GF-D8 (cell line): ENCODE measurements at places on chromosomes 12 and 14.

DNA sequence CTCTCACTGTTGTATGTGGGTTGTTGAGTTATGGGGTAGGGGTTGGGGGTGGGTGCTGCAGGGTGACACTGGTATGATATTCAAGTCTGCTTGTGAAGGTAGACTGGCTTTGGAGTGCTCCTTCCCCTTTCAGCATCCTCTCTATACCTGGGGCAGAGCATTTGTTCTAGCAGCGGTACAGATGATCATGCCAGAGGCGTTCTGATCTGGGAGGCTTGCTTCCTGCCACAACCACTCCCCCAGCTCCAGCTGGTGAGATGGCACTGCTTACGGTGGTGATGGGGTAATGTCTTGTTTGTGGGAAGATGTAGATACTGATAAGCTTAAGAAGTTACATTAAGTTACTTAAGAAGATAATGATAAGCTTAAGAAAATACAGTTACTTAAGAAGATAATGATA is 131.8 kb downstream of the ERC1 start:
- DNase-seq: peak; percentile 91

DNA sequence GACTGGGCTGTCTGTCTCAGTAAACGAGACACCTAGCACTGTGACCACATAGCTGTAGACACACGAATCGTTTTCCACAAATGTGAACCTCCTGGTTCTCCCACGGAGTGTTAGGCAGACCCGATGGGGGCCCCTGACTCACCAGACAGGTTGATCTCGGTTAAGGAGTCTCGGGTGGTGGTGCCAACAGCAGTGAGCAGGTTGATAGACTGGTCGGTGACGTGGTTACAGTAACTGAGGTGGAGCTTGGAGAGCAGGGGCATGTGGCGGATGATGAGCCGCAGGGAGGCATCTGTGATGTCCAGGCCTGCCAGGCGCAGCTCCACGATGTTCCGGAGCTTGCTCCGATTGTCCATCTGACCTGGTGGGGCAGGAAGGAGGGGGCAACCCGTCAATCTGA is 39.8 kb downstream of the RNF34 start:
- no peak for DNase-seq

GRCh38 chr14:50353126-50353525 is 41.0 kb downstream of the DMAC2L start:
- no peak for DNase-seq

GRCh38 chr12:63904653-63905052 is 60.2 kb downstream of the SRGAP1 start:
- no peak for DNase-seq

- no peak for DNase-seq
Measured at GRCh38 chr12:81389550-81390099, 311.7 kb downstream of the ACSS3 start.

- no peak for DNase-seq
Measured at GRCh38 chr14:81219759-81220579, 790 bp downstream of the GTF2A1 start.

- no peak for DNase-seq
Measured at GRCh38 chr14:61953602-61954001, 191.4 kb downstream of the SNAPC1 start.

DNA sequence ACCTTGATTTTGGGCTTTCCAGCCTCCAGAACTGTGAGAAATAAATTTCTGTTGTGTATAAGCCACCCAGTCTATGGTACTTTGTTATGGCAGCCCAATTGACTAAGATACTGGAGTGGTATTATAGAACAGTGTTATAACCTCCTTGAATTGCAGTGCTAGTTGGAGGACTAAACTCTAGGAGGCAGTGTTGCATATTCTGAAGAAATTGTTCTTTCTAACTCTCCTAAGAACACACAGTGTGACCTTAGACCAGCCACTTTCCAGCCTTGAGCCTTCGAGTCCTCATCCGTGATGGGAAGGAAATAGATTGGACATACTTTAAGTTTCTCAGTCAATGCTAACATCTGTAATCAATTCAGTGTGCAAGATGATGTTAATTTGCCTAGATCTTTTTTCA is 22.4 kb upstream of the LRRC10 start:
- DNase-seq: no peak

DNA sequence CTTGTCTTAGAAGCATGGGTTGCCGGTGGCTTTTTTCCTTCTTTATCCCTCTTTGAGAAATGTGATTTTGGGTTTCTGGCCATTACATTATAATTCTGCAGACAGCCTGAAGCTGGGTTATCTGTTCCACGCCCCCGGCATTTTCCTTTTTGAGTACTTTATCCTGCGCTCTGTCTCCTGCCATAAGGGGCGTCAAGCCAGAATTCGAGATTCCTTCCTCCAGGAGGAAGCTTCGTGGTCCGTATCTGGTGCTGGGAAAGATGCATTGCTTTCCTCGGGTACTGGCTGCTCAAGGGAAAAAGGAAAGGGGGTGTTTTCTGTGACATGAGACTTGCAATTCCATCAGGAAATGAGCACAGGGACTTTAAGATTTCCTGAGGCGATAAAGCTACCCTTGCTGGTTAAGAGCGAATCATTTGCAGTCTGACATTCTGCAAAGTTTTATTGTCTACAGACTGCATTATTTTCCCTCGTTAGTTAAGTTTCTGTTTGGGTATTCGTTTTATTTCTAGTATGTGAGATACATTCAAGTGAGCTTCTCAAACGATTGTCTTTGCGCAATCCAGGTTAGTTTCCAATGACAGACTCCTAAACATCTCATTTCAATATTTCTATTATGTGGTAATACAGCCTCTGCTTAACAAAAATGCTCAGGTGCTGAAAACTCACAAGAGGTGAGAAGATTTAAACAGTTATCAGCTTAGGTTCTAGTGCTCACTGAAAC is 694 bp downstream of the AKAP5 start:
- no peak for DNase-seq

DNA sequence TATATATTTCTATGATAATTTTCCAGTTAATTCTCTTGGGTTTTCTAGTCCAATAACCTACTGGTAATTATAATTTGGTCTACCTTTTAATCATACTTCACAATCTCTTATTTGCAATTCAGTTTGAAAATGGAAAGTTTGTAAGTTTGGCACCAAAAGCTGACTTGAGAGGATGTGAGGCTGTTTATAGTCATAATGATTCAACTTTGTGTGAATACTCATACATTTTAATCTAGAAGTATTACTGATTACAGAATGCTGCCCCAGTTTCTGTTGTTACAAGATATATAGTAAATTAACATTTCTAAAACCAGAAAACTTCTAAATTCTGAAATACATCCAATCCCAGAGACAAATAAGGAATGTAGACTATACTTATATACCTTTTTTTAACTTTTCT is 158.2 kb downstream of the SLC38A4 start:
- no peak for DNase-seq

DNA sequence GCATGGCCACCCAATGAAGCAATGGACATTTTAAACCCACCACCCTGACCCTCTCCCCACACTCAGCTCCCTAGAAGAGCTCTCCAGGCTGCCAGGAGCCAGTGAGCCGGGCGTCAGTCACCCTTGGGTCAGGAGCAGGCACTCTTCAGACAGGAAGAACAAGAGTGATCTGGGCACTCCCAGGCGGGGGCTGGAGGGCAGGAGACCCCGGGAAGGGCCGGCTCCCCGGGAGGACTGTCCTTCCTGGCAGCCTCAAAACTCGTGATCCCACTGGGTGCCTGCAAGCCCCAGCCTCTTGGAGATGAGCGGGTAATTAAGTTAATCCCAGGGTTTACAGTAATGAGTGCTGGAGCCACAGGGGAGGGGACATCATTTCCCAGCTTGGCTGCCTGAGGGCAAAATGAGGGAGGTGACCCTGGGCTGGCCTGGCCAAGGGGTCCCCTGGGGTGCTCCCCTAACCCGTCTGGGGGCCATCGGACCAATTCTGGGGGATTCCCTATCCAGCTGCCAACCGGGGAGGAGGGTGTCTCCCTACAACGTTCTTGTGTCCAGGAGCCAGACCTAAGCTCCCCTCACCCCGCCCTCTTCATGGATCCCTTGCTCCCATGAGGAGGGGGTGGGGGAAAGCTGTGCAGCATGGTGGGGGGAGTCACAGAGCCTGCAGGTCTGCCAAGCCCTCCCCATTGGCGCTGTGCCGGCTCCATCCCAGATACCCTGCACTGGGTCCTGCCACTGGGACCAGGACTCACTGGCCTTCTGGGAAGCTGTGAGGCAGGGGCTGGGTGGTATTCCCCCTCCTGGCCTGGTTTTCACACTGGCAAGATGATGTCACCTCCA is 59.2 kb downstream of the CCNK start:
- DNase-seq: no peak

DNA sequence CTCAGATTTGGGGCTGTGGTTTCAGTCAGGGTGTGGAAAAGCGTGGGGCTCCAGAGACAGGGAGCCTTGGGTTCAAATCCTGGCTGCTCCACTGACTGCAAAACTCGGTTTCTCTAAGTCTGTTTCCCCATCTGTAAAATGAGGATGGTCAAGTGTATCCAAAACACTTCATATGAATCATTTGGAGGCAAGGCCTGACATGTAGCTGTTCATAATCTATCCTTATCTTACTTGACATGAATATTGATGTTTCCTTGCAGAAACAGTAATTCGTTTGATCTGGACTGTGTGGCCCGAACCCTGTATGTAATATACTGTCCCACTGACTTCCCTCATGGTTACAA is 1.5 kb upstream of the CCDC63 start:
- DNase-seq: no peak

- no peak for DNase-seq
Measured at GRCh38 chr12:54631551-54631950, 3.1 kb downstream of the LACRT start.

DNA sequence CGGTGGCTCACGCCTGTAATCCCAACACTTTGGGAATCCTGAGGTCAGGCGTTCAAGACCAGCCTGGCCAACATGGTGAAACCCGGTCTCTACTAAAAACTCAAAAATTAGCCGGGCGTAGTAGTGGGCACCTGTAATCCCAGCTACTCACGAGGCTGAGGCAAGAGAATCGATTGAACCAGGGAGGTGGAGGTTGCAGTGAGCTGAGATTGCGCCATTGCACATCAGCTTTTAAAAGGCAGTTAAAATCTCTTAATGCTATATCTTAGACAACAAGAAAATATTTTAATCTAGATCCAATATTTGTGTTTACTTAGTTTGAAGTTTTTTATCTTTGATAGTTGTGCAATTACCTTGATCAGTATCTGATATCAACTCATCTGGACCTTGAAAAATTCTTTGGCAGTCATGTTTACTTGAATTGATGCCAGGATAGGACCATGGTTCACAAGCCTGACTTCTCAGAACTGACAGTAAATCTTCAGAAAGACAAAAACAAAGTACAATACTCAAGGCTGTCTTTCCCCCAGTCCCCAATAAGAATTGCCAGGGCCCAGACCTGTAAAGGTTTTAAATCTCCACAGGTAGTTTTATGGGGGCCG is 135.0 kb upstream of the AEBP2 start:
- no peak for DNase-seq

GRCh38 chr14:73502017-73502619 is 11.4 kb downstream of the RIOX1 start:
- no peak for DNase-seq

- DNase-seq: no peak
Measured at GRCh38 chr14:39491134-39491571, 58.9 kb upstream of the FBXO33 start.

- DNase-seq: no peak
Measured at GRCh38 chr12:121112496-121112895, 20.2 kb upstream of the P2RX7 start.

- DNase-seq: no peak
Measured at GRCh38 chr12:128844031-128844635, 9.1 kb upstream of the GLT1D1 start.

GRCh38 chr12:69966839-69967238 is 141.8 kb downstream of the MYRFL start:
- DNase-seq: no peak

- no peak for DNase-seq
Measured at GRCh38 chr12:58393152-58393551, 451.8 kb downstream of the ATP23 start.

DNA sequence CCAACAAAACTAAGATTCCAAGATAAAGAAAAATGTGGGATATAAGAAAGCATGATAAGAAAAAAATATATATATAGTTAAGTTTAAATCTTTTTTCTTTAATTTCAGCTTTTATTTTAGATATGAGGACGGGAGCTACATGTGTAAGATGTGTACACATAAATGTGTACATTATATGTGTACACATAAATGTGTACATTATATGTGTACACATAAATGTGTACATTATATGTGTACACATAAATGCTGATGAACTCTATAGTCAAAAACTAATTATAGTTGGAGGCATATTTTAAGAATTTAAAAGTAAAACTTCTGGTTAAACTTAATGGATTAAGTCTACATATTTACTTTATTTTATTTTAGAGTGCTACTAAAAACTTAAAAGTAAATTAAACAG is 123.6 kb downstream of the BTG1 start:
- no peak for DNase-seq

DNA sequence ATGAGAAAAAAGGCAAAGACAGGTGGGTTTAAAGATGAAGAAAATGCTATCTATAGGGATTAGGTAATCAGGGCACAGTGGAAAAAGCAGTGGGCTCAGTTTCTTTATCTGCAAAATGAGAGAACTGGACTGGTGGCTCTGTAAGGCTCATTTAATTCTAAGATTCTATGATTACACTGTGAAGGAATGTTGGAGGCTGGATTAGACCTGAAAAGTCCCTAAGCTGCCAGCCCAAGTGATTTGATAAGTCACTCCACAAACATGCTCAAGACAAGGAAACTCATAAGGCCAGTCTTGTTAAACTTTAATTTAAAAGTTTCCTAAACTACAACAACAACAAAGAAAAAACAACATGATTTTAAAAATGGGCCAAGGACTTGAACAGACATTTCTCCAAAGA is 75.1 kb downstream of the DCAF5 start:
- no peak for DNase-seq

- DNase-seq: no peak
Measured at GRCh38 chr12:132321321-132322118, 7.9 kb downstream of the GALNT9 start.

DNA sequence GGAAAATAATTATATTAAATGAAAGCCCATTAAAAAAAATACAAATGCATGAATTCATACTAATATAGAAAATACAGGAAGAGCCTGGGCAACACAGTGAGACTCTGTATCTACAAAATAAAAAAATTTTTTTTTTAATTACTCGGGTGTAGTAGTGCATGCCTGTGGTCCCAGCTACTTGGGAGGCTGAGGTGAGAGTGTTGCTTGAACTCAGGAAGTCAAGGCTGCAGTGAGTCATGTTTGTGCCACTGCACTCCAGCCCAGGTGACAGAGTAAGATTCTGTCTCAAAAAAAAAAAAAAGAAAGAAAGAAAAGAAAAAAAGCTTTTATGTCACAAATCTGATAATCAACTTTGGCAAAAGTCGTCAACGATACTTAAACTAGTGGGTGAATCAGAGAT is 80.6 kb upstream of the PLEKHA5 start:
- DNase-seq: no peak
